ENCODE measurements at places on chromosomes 11 and 22.

DNA sequence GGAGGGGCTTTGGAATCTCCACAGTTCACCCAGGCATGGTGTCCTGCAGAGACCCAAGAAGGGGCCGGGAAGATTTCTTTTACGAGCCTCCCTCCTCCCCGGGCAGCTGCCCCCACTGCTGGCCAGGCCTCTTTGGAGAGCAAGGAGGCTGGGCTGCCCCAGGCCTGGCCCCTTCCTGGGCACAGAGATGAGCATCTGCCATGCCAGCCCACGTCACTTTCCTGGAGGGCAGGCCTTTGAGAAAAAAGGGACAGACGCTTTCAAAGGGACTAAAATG, 60.5 kb upstream of the FGF3 start:
- DNase-seq, result no peak

DNA sequence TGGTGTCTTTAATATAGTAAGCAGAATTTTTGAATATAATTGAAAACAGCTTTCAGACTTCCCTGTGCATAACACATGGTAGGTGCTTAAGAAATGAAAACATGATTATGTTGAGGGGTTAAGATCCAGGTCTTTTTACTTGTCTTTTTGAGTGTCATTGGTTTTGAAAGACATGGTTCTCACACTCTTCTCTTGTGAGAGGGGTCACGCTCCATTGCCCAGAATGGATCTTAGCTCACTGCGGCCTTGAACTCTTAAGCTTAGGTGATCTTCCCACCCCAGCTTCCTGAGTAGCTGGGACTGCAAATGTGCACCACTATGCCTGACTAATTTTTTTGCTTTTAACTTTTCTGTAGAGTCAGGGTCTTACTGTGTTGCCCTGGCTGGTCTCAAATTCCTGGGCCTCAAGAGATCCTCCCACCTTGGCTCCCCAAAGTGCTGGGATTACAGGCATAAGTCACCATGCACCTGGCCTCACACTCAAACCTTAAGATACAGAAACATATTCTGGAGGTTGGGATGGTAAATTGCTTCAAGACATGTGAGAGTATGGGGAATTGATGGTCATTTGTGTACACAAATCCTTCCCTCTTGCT, 1.4 kb downstream of the SPCS2 start:
- no peak for DNase-seq

DNA sequence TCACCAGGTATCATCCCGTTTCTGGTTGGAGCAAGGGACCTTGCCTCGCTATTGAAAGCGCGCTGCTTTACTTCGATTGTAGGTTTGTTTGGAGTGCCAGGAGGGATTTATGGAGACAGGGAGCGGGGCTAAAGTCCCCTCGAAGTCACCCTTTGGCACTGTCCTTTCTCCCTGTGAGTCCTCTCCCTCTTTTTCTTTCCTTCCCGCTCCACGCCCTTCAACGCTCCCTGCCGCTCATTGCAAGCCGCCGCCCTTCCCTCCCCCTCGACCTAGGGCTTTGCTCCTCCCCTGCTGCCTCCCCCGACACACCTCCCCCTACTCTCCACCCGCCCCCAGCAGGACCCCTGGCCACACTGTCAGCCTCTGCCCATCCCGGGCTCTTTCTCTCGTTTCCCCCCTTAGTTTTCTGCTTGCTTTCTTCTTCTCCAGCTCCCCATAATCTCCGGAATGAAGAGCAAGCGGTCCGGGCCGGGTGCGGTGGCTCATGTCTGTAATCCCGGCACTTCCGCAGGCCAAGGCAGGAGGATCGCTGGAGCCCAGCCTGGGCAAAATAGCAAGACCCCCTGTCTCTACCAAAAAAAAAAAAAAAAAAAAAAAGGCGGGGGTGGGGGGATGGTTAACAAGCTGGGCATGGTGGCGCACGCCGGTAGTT, 41.0 kb downstream of the AHNAK start:
- no peak for DNase-seq

- DNase-seq, result no peak
Observed at GRCh38 chr11:20464518-20464917, 77.0 kb downstream of the PRMT3 start.

Data from NCI-H1105 (cell line).